ENCODE measurements at places on chromosomes 12 and 14.

- no peak for DNase-seq
These were observed 14.0 kb upstream of the C1S start for GRCh38 chr12:7046383-7047105.

DNA sequence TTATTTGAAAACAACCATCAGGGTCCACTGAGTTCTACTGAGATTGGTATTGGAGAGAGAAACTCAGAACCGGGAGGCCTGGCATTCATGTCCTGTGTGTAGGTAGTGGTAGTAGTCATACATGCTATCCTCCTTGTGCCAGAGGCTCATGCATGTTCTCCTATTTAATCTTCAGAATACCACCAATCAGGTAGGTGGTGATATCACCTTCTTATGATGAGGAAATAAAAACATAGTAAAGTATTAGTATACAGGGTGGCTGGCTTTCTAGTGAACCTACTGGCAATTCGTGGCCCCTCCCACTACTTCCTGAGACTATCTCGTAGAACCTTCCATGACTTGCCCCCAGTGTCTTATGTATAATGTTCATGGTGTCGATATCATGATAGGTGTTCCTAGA, 40.5 kb upstream of the EID3 start:
- DNase-seq = no peak

- no peak for DNase-seq
These were observed 169.7 kb upstream of the RGS6 start for GRCh38 chr14:71762575-71762974.

DNA sequence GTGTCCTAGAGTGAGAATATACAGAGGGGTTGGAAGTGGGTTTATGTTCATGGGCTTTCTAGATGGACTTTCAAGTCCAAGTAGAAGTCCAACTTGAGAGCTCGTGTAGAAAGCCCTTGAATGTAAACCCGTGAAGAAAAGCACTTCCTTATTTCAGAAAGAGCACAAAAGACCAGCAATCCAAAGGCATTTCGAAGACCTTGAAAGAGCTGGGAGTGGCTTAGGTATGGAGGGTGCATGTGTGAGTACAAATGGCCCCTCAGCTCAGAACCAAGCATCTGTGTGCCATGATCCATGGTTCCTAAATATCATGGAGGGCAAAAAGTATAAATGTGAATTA, 160.7 kb downstream of the ETV6 start:
- no peak for DNase-seq

DNA sequence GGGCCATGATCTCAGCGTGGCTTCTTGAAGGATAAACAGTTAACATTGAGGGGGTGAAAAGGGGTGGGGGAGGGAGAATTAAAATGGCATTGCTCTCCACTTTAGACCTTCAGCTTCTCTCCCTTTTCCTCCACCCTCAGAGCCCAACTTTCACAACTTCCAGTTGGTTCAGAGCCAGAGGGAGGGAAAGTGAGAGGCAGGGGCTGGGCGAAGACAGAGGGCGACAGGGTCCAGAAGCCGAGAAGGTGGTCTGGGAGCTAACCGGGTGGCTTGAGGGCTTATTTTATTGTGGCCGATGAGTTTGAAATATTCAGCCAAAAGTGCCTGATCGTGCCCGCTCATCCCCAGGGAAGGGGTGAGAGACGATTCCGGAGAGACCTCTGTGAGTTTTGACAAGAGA, 4.1 kb downstream of the BMP4 start:
- DNase-seq = no peak

GRCh38 chr14:51548187-51548586, 103.5 kb upstream of the FRMD6 start:
- no peak for DNase-seq

DNA sequence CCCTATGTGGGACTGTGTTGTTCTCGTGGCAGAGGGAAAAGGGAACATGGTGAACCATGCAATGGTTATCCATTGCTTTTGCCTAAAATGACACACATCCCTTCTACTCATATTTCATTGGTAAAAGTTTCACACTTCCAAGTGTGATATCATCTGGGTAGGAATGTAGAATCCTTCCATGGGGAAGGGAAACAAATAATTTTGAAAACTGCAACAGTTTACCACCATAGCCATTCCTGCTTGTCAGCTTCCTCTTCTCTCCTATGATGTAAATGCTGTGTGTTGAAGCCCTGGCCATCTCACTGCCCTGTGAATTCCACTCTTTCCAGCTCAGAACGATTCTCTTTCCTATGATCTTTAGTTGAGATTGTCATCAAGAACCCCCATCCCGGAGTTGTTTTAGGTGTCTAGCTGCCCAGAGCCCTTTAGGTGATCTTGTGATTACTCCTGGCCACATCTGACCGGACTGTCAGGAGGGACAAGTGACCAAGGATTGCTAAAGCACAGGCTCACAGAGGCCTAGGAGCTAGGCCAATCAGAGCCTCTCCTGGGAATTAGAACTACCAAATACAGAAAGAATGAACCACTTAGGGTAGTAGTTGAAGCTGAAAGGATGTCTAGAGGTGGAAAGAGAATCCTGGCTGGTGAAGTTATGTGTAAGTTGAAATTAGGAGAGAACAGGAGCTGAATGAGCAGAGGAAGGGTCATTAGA, 84.6 kb downstream of the VCPKMT start:
- DNase-seq = no peak

DNA sequence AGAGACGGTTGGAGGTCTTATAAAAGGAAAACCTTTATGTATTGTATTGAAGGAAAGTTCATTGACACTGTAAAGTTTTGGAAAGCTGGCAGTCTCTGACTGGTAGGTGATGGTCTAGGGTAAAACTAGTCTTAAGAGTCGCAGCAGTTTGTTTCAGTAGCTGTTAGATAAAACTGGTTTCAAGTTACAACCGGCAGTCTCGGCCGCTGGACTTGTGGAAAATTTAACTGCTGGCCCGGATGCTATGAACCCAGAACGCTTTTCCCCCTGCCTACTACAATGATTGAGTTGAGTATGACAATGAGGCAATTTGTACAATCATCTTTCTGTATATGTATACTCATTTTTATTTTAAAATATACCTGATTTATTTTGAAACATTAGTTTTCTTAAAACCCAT, 1426.9 kb downstream of the AACS start:
- no peak for DNase-seq
